ENCODE measurements at places on chromosomes 13 and 19. TPM values are rescaled to one million over a fixed set of nuclear protein-coding genes. Genes with fewer than 3 reads are reported as not detected.

- DNase-seq, result peak; percentile 41
Observed at GRCh38 chr13:30313311-30313710, 6.0 kb upstream of the KATNAL1 start.

GRCh38 chr19:58581227-58582141 lies 8.3 kb upstream of the MZF1 start:
- DNase-seq, result peak; percentile 90

DNA sequence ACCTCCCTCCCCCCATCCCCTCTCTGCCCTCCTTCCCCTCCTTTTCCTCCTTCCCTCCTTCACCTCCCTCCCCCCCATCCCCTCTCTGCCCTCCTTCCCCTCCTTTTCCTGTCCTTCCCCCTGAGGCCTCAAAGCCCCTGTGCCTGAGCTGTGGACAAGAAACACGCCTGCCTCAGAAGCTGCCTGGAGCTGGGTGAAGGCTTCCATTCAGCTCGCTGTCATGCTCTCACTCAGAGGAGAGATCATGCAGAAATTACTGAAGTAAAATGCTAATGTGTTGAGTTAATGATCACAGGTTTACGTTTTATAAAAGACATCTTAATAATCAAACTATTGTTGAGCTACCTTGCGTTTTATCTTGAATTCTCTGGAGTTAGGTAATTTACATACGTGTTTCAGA lies 114.5 kb downstream of the ATP11A start:
- no peak for DNase-seq

GRCh38 chr13:35833031-35833430 lies 298.2 kb downstream of the DCLK1 start:
- no peak for DNase-seq

GRCh38 chr19:46931202-46931601 lies 70.4 kb downstream of the ARHGAP35 start:
- no peak for DNase-seq

DNA sequence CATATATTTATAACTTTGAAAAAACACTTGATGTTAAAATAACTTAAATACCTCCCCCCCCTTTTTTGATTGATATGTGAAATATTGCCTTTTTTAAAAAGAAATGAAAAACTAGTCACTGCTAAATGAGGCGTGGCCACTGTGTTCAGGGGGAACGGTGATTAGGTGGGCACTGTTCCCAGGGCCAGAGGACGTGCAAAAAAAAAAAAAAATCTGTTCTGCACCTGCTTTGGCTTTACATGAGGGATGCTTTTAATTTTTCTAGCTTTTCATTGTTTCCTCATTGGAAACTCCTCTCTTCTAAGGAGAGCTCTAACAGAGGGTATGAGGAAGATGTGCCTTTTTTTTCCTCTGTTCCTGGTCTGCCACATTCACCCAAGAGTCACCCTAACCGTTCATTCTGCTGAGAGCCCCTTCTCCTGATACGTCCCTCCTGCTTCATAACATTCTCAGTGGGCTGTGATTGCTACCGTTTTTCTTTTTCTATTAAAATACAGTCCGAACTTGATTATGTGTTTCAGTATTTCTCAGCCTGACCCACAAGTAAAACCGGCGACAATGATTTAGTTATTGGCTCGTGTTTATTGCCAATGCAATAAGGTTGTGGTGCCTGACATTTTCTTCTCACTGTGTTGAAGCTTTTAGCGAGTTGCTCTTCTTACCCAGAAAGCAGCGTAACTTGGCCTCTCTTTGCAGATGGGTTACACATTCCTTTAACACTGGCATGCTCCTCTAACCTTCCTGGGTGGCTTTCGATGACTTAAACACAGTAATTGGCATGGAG lies 64.8 kb upstream of the ZNF536 start:
- DNase-seq, result no peak

GRCh38 chr13:58461217-58461616 lies 829.7 kb downstream of the PCDH17 start:
- DNase-seq, result no peak

DNA sequence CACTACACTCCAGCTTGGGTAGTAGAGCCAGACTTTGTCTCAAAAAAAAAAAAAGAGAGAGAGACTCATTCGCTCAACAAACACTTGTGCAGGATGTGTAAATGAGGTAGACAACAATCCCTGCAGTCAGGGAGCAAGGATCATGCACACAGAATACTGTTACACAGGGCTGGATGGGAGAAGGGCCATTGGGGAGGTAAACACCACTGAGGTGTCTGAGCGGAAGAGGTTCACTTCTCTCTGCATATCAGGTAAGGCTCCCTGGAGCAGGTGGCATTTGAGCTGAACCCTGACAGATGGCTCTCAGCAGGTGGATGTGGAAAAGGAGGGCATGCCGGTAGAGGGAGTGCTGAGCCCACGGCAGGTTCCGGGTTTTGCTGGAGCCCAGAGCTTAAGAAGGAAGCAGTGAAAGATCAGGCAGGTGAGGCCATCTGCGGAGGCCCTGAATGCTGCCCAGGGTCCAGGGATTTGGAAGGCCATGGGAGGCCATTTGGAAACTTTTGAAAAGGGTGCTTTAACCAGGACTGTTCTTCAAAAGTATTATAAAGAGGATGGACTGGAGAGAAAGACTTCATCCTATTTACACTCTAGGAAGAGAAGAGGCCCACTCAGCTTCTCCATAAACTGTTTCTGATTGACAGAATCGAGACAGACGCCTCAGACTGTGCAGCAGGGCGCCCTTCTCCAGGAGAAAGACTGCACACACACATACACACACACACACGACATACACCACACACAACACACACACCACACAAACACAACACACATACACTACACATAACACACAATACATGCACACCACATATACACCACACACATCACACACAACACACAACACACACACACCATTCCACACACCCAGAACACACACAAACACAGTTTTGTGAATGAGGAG lies 199.4 kb downstream of the USP12 start:
- DNase-seq, result no peak

GRCh38 chr19:44202470-44202869 lies 9.9 kb upstream of the ZNF227 start:
- peak; percentile 6 for DNase-seq

- no peak for DNase-seq
Observed at GRCh38 chr13:30654430-30654829, 36.7 kb downstream of the USPL1 start.

- no peak for DNase-seq
Observed at GRCh38 chr13:49320975-49321374, 73.2 kb downstream of the CDADC1 start.

DNA sequence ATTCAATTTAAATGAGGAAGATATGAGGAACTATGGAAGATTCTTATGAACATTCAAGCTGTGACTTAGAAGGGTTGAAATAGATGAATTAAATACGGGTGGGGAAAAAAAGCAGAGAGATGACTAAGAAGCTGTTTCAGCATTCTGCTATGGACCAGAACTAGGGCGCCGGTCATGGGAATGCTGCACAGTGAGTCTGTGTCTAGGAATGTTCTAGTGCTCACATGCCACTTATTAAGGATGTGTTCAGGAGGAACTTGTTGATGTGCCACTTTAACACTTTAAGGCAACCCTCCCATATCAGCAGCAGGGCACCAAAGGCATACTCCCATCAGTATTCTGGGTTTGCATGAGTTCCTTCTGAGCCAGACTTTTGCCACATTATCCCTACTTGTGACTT lies 152.1 kb downstream of the POSTN start:
- peak; percentile 66 for DNase-seq

DNA sequence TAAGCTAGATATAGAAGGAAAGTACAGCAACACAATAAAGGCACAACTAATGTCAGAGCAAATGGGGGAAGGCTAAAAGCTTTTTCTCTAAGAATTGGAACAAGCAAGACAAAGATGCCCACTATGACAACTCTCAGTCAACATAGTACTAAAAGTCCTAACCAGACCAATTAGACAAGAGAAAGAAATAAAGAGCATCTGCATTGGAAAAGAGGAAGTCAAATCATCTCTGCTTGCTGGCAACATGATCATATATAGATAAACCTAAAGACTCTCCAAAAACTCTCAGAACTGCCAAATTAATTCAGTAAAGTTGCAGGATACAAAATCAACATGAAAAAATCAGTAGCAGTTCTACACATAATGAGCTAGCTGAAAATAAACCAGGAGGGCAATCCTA lies 542.0 kb downstream of the DIAPH3 start:
- DNase-seq, result no peak

DNA sequence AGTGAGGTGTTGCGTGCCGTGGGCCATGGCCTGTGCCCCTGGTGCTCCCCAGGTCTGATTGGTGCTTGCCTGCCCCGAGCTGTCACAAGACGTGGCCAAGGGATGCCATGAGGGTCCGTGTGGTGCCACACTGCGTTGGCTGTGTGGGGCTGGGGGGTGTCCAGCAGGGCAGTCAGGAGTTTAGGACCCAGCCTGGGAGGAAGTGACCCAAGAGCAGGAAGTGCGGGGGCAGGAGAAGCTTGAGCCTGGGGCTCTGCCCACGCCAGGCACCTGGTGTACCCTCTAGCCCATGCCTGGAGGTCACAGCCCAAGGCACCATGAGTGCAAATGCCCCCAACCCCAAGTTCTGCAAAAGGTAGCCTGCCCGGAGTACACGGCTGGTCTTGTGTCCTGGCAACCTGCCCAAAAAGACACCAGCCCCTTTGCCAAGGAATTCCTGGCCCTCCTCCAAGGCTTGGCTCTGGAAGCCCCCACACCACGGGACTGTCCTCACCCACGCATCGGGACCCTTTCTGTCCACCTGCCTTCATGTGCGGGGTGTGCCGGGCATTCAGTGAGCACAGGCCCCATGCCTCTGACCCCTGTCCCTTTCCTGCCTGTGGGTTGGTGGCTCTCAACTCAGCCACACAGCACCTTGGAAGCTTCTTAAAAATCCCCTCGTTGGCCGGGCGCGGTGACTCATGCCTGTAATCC lies 24.9 kb downstream of the MPND start:
- peak; percentile 78 for DNase-seq

DNA sequence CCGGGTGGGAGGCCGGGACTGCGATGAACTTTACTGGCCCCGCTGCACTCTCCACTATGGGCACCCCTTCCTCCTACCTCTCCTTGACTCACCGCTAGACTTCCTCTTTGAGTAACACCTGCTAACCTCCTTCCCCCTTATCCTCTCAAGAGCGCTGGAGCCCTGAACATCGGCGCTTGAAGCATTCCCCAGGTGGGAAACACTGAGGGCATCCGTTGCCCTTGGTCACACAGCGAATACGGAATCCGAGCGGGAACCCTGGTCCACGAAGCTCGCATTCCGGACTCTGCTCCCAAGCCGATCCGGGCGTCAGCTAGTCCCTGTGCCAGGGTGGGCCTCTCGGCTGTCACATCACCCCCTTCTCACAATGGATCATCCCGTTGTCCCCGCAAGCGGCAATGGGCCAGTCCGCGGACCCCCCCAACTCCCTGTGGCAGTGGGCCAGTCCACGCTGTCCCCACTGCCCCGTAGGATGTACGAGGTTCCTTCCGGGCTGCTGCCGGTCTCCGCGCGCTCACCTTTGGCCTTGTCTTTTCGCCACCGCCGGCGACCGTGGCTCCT lies 4.2 kb downstream of the LIPE start:
- DNase-seq, result no peak

GRCh38 chr13:91212231-91212630 lies 135.3 kb upstream of the MIR17HG start:
- no peak for DNase-seq

GRCh38 chr13:60944863-60945262 lies 470.8 kb downstream of the PCDH20 start:
- DNase-seq, result no peak

DNA sequence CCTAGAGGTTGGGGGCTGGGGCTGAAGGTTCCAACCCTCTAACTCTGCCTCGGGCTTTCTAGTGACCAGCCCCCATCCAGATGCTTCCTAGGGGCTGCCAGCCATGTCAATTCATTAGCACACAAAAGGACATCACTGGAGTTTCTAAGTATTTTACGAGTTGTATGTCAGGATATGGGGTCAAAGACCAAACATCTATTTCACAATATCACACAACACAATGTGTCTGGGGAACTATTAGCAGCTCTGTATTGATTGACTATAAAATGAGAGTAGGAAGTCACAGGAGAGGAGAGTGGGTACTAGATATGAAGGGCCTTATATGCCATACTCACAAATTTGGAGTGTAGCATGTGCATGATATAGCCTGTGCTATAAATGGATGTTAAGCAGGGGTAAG lies 42.1 kb downstream of the LPAR6 start:
- no peak for DNase-seq

- DNase-seq, result no peak
Observed at GRCh38 chr13:91085127-91085526, 262.4 kb upstream of the MIR17HG start.

The C19orf47 gene
- total RNA-seq, result 60.5 TPM

The PET100 gene
- 8.8 TPM for total RNA-seq

The MBD3L2 gene
- total RNA-seq, result not detected

Data from myocyte (in vitro differentiated cells).